G401 (cell line): ENCODE measurements at places on chromosomes 7 and 10. TPM values are rescaled to one million over a fixed set of nuclear protein-coding genes. Genes with fewer than 3 reads are reported as not detected.

TMEM213 gene
- not detected in 2 replicates for total RNA-seq

AQP1 gene
- not detected in 2 replicates for total RNA-seq

SUN3 gene
- total RNA-seq = 0.54 TPM in 1 of 2 replicates, not detected in the other

FAM20C gene
- 12.8 and 14.8 TPM in 2 replicates for total RNA-seq

MORN4 gene
- total RNA-seq = 15.6 and 18.8 TPM in 2 replicates

SLC18A3 gene
- not detected in 2 replicates for total RNA-seq

KNDC1 gene
- total RNA-seq = 0.47 and 4.0 TPM in 2 replicates

VPS41 gene
- 27.1 and 28.7 TPM in 2 replicates for total RNA-seq

CYP26C1 gene
- 0.80 TPM in 1 of 2 replicates, not detected in the other for total RNA-seq

ASB10 gene
- not detected in 2 replicates for total RNA-seq

IFIT3 gene
- 2.4 and 2.7 TPM in 2 replicates for total RNA-seq

ATP6V0E2 gene
- total RNA-seq = 35.1 and 73.1 TPM in 2 replicates

DKK1 gene
- total RNA-seq = 932 and 934 TPM in 2 replicates

ANKRD1 gene
- total RNA-seq = 2.3 TPM in 2 replicates

SPDYE11 gene
- not detected in 2 replicates for total RNA-seq

ALDH18A1 gene
- total RNA-seq = 151 and 164 TPM in 2 replicates

MYH16 gene
- not detected in 2 replicates for total RNA-seq

NEUROD6 gene
- not detected in 2 replicates for total RNA-seq

ASB15 gene
- total RNA-seq = not detected in 2 replicates

CCDC3 gene
- total RNA-seq = not detected in 2 replicates

TRIM4 gene
- total RNA-seq = 10.0 and 12.9 TPM in 2 replicates

RNF133 gene
- not detected in 2 replicates for total RNA-seq

CREB5 gene
- 0.12 and 0.20 TPM in 2 replicates for total RNA-seq

RAB19 gene
- not detected in 2 replicates for total RNA-seq

ST8SIA6 gene
- 0.64 TPM in 1 of 2 replicates, not detected in the other for total RNA-seq

NYAP1 gene
- 17.3 and 23.0 TPM in 2 replicates for total RNA-seq

CNOT4 gene
- total RNA-seq = 5.8 and 9.5 TPM in 2 replicates

ERLIN1 gene
- 39.0 TPM in 2 replicates for total RNA-seq

VSTM4 gene
- not detected in 2 replicates for total RNA-seq

STOX1 gene
- total RNA-seq = 1.5 and 2.0 TPM in 2 replicates

KLF14 gene
- not detected in 2 replicates for total RNA-seq

HOXA10 gene
- total RNA-seq = 10.3 and 23.0 TPM in 2 replicates

LRRC18 gene
- total RNA-seq = not detected in 2 replicates

CAMK1D gene
- 0.10 TPM in 1 of 2 replicates, not detected in the other for total RNA-seq

NOD1 gene
- 3.6 and 4.2 TPM in 2 replicates for total RNA-seq

ZNF488 gene
- total RNA-seq = not detected in 2 replicates

GPNMB gene
- total RNA-seq = 14.3 and 20.3 TPM in 2 replicates

SSC4D gene
- total RNA-seq = 8.1 and 8.5 TPM in 2 replicates

ANKRD7 gene
- total RNA-seq = 1.9 and 2.5 TPM in 2 replicates

ITIH5 gene
- 3.0 TPM in 1 of 2 replicates, not detected in the other for total RNA-seq

SKIDA1 gene
- 22.3 and 22.8 TPM in 2 replicates for total RNA-seq

NEUROG3 gene
- total RNA-seq = not detected in 2 replicates

CCNJ gene
- total RNA-seq = 6.2 and 8.1 TPM in 2 replicates
